Mesenteric fat pad (tissue), 1 donor: ENCODE measurements at places on chromosomes 2 and 18.
A peak's percentile ranks its signal among the peaks of the same experiment; 100 is the strongest.

DNA sequence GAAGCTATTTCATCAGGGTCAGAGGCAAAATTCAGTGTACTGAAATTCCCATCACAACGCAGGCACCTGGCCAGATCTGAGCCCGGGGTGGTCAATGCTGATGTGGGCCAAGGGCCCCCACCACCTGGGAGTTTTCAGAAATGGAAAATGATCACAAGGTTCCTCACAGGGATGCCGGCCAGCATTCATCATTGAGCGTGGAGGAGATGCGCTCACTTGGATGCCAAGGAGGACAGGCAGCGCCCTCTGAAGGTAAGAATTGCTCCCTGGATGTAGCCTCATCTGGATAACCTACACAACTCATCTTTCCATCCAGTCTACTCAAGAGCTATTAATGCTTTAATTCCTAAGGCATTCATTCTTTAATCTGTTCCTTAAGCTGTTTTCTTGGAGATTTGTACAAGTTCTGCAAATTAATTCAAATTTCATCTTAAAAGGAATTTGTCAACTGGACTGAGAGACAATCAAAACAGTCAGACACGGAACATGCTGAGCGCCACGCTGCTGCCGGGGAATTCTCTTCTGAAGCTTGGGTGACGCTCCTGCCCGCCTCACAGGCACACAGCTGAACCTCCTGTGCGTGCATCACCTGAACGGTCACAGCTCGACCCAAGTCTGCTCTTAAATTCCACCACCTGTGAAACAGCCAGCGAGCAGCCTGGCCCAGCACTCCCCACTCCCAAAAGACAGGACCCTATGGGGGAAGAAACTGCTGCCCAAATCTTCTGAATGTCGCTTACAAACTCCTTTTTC, 206.7 kb downstream of the HDAC4 start:
- DNase-seq = peak; percentile 60

DNA sequence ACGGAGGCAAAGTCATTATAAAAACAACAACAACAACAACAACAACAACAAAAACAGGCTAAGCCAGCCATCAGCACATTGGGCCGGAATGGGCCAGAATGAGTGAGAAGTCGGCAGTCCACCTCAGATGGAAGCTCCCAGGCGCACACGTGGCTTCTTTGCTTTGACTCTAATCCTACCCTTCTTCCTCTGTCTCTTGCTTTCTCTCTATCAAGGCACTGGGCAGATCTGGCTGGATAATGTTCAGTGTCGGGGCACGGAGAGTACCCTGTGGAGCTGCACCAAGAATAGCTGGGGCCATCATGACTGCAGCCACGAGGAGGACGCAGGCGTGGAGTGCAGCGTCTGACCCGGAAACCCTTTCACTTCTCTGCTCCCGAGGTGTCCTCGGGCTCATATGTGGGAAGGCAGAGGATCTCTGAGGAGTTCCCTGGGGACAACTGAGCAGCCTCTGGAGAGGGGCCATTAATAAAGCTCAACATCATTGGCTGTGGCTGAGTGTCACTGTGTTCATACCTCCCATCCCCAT, 52.2 kb downstream of the MARCO start:
- DNase-seq = peak; percentile 45

- no peak for DNase-seq
These were observed 182.9 kb downstream of the ZFP36L2 start for GRCh38 chr2:43043553-43043870.

GRCh38 chr2:150141226-150142001, 346.1 kb downstream of the RND3 start:
- no peak for DNase-seq

DNA sequence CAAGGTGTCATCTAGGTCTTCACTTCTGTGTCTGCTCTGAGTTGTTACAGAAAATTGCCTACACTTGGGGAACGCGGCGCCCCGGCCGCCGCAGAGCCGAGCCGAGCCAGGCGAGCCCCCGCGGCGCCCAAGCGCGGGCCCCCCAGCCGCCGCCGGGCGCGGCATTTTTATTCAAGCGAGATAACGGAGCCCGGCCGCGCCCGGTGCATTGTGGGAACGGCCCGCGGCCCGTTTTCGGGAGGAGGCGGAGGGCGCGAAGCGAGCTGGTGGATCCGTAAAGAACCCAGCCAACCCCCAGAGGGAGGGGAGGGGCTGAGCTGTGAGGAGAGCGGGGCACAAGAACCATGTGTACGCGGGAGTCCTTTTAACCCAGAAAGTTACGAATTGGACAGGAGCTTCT, 191.8 kb downstream of the FTCDNL1 start:
- DNase-seq = no peak

GRCh38 chr2:98560256-98560771, 48.0 kb downstream of the COA5 start:
- no peak for DNase-seq

GRCh38 chr2:121860033-121860757, 104.7 kb downstream of the TSN start:
- no peak for DNase-seq

DNA sequence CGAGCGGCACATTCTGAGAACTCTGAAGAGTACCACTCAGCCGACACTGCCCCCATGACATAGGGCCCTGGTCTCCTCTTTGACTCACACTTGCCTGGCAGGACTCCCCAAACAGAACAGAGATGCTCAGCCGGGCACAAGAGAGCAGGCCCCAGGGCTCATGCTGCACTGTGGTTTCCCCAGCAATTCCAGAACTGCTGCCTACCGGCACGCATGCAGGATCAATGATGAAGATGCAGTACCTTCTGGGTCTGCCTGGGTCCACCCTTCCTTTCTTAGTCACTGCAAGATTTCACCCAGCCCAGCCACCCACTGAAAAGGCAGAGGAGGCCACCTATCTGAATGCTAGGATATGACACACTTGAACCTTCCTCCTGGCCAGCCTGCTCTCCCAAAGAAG, 49.4 kb downstream of the BCL11A start:
- DNase-seq = no peak

- no peak for DNase-seq
These were observed 7.3 kb downstream of the IRS1 start for GRCh38 chr2:226792155-226792881.

DNA sequence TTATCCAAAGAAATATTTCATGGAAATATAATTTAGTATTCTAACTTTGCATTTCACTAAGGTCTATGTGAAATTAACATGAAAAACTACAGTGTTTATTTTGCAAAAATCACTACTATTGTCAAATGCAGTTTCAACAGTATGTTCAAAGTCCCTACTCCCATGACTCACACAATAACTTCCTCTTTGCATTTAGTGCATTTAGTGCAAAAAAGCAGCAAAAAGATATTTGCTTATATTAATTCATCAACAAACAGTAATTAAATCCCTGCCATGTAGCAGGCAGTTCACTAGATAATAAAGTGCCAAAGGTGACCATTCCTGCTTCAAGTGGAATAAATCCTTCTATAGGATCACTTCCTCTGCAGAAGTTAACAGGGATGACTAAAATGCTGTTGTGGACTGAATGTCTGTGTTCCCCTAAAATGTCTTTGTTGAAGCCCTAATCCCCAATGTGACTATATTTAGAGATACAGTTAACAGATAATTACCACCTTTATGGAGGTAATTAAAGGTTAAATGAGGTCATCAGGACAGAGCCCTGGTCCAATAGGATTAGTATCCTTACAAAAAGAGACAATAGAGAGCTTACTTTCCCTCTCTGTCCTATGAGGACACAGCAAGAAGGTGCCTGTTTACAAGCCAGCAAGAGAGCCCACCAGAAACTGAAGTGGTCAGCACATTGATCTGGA, 61.7 kb downstream of the STK39 start:
- DNase-seq = no peak

GRCh38 chr2:39375917-39376316, 61.2 kb downstream of the MAP4K3 start:
- DNase-seq = no peak

- DNase-seq = no peak
These were observed 493.1 kb downstream of the XIRP2 start for GRCh38 chr2:167381349-167381748.

GRCh38 chr2:8481463-8482009, 200.3 kb upstream of the ID2 start:
- DNase-seq = no peak

DNA sequence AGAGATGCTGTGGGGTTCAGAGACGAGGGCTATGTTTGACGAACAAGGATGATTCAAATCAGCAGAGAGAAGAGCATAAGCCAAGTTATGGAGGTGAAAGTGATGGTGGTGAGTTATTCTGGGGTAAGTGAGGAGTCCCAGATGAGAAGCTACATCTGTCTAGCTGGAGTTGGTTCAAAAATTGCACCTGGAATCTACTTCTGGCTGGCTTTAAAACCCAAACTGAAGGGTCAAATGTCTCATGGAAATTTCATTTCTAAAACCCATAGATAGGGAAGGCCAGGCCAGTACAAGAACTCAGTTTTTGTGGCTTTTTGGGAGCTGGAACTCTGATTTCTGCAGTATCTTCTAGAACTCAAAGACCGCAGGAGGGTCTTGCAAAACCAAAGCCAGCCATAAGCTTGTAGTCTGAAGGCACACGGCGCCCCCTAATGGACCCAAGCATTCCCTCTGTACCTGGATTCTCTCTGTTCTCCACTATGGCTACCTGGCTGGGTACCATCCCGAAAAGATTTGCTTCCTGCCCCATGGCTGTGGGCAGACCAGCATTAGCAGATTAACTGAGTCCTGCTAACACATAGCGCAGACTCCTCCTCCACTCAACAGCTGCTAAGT, 229.1 kb upstream of the SLC14A2 start:
- no peak for DNase-seq

DNA sequence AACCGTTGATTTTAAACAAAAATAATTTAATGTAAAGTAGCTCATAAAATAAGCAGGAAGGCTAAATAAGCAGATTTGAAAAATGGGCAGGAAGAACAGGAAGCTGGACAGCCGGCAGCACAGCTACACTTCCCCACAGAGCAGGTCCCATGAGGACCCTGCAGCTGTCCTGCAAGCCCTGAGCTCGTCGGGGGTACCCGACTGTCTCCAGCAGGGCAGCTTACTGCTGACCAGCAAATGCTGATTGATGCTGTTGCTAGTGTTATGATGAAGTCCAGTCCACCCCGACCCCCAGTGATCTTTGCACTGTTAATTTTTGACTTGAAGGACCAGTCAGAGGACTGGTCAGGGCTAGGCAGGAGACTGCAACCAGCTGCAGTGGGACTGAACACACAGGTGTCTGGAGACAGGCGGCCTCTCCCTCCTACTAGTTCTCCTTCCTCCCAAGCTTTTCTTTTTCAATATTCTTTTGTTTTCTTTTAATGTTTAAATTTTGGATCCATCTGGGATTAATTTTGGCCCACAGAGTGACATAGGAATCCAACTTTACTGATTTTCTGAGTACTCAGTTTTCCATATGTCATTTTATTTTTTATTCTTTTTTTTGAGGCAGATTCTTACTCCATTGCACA, 27.7 kb downstream of the POLE4 start:
- DNase-seq = no peak

DNA sequence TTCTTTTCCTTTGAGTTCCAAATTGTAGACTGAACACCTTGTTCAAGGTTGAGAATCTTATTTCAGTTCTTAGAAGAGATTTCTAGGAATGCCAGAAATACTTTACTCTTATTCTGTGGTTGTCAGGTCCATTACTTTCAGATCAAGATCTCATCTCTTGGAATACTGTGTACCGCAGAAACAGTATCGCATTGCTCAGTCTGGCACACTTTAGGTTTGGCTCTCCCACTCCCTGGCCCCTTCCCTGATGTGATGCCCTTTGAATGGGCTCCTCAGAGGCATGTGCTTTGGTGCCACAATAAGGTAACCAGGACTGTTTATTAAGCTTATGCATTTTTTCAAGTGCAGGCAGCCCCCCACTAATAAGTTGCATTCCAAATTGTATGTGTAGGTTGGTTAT, 244.7 kb upstream of the FOSL2 start:
- DNase-seq = no peak
